ENCODE measurements at places on chromosomes 2 and 18.

- DNase-seq, result no peak
Observed at GRCh38 chr2:138474100-138474825, 27.3 kb upstream of the SPOPL start.

- DNase-seq, result no peak
Observed at GRCh38 chr2:154455866-154456265, 242.6 kb upstream of the KCNJ3 start.

DNA sequence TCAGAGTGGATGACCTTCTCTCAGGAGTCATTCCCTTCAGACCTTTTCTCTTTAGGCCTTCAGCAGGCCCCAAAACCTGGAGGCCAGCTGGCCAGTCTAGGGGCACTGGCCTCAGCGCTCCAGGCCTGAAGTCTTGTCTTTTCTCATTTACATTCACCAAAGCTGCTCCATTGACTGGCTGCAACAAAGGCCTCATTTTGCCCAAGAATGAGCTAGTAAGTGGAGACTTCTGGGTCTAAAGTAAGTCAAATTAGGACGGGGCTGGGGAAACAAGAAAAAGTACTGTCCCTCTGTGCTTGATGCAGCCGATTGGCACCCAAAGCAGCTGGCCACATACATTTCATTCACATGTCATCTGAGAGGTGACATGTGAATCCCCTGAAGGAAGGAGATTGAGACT lies 83.8 kb upstream of the RIOK3 start:
- no peak for DNase-seq

GRCh38 chr2:126858991-126859390 lies 39.7 kb upstream of the TEX51 start:
- no peak for DNase-seq

GRCh38 chr2:23312996-23313606 lies 71.9 kb upstream of the KLHL29 start:
- DNase-seq, result no peak

DNA sequence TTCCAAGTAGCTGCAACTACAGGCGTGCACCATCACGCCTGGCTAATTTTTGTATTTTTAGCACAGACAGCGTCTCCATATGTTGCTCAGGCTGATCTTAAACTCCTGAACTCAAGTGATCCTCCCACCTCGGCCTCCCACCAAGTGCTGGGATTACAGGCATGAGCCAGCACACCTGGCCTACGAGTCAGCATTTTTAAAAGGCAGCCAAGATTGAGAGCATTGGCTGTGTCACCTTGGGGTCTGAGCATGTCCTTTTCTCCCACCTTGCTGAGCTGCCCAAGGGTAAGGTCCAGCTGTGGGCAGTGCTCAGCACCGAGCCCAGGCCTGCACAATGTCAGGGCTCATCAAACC lies 142.8 kb upstream of the LMAN1 start:
- DNase-seq, result no peak

DNA sequence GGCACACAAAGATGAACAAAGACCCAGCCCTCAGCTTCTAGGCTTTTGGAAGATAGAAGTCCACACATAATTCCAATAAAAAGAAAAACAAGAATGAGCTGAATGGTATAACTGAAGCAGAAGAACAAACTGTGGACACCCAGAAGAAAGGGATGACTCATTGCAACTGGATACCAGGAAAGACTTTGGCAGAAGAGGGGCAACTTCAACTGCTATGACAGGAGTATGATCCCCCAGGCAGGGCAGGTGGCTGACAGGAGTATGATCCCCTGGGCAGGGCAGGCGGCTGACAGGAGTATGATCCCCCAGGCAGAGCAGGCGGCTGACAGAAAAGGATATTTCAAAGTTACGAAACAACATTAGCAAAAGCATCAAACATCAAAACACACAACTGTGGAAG lies 21.6 kb downstream of the PID1 start:
- no peak for DNase-seq

DNA sequence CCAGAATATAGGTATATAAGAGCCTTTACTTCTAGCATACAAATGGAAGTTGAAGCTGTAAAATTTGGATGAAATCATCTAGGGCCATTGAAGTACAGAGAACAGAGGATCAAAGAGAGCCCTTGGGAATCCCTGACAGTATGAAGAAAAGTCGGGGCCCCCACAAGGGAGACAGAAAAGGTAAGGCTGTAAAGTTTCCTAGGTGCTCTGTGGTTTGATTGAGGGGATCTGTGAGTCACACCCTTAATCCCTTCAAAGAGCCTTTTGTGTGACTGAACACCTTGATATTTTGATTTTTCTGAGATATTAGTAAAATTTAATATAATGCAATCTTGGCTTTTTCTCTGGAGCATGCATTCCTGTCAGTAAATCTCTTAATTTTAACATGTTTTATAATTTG lies 961.7 kb upstream of the TMEFF2 start:
- no peak for DNase-seq

- no peak for DNase-seq
Observed at GRCh38 chr2:239917125-239917956, 107.8 kb downstream of the NDUFA10 start.

DNA sequence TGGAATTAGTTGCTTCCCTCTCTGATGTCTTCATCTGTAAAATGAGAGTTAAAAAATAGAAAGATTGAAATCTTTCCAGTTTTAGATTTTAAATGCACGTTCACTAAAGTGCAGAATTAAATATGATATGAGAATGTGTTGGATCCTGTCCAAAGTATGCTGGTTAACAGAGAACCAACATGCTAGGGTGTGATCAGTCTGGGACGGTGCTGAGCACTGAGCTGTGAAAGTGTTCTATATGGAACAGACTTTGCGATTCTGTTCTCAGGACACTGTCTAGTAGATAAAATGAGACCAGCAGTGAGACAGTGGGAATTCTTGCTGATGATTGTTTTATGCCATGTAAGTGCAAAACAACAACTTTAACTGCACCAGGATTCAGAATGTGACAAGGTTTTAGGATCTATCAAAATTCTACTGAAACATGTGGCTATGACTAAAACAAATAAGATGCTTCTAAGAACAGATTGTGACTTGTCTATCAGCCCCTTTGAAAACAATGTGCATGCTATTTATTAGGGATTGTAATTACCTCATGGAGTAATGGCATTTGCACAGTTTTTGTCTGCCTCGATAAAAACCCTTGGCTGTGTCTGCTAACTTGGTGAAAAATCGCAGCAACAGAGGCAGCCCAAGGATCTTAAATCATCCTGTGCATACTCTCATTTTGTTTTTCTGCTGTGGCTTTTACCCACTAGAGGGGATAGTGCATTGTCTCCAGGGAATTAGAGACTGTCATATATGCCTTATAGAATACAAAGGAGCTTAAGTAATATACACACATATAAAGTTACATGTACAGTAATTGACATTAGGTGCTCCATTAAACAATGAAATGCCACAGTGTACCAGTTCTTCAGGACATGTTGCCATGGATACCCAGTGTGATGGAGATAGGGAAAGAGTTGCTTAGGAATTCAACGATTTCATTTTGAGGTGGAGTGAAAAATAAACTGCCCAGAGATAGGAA lies 55.1 kb downstream of the MAP3K20 start:
- DNase-seq, result no peak

DNA sequence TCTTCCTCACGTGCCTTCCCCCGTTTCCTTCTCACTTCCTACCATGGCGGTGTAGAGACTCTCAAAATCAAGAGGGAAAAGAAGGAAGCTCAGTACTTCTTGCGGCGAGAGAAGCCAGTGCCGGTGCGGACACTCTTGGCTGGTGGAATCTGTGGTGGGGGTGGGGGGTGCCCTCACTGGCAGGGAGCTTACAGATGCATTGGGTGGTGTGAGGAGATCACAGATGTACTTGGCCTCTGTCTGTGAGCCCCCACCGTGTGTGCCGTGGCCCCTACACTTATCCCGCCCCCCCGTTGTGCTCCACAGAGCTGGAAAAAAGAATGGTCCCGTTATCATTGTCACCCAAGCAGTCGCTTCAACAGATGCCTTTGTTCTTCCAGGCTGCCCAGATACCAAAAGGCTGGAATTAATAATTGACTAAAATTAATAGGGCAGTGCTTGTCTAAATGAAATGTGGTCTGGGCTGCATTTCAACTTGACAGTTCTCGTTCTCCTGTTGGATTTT lies 79.8 kb downstream of the VAPA start:
- DNase-seq, result no peak

GRCh38 chr2:44522846-44523245 lies 161.1 kb downstream of the CAMKMT start:
- DNase-seq, result no peak

DNA sequence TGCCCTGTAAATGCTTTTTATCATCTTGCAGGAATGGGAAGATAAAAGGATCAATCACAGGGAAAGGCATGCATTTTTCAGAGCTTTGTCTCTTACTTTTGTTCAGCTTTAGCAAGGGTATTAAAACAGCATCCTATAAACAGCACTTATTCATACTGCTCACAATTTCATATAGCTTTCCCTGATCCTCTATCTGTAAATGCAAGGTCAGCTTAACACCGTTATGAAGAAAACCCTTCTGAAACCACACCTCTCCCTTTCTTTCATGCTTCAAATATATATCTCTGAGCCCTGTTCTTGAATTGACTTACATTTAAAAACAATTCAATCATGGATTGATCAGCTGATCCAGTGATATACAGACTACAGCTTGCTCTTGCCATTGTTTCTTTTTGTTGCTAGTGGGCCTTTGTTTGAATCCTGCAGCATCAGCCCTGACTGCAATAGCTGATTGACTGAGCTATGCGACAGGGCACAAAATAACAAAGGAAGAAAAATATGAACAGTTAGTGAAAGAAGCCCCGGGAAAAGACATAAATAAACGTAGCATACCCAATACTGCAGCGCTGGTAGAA lies 795.5 kb upstream of the CDH2 start:
- no peak for DNase-seq

DNA sequence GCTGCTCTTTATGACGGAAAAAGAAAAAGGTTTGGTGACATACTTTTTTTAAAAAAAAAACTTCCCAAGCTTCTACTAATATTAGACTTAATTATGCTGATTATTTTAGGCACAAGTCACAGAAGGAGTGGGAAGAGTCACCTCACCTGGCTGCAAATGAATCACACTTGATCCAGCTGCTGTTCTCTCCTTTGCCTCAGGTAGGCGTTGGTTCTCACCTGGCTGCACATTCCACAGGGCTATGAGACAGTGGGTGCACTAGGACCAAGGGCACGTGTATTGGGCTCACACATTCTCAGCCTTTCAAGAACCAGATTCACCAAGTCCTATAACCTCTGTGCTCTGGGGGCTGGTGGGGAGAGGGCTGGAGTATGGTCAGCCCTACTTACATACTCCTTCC lies 93.3 kb downstream of the TGFA start:
- no peak for DNase-seq

DNA sequence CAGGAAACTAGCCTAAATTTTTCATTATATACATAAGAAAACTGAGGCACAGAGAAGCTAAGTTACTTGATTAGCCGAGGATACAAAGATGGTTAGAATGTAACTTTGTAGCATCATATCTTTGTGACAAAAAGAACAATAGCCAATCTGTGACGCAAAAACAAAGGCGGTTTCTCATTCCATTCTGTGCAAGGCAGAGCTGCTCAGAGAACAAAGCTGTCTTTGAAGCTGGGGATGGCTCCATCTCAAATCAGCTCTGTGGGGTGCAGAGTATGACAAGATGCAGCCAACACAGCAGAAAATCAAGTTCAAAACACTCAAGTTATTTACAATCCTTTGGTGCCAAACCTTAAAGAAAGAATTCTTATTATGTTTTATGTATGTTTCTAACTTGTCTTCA lies 81.9 kb upstream of the VWC2L start:
- DNase-seq, result peak; percentile 27

GRCh38 chr18:6150430-6150829 lies 255.1 kb upstream of the TMEM200C start:
- no peak for DNase-seq

GRCh38 chr2:236169741-236170589 lies 1.8 kb upstream of the GBX2 start:
- no peak for DNase-seq

DNA sequence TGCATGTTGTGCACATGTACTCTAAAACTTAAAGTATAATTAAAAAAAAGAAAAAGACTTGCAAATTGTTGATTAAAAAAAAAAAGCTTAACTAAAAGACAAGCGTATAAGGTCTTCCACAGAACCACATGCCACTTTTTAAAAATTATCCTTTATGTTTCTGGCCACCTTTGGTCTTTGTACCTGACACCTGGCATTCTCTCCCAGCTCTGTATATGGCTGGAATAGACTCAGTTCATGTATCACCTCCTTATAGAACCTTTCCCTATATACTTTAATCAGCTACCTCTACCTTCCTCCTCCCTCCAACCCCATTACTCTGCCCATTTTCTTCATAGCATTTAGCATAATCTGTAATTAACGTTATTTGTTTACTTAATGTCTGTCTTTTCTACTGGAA lies 32.6 kb downstream of the HYCC2 start:
- DNase-seq, result no peak

DNA sequence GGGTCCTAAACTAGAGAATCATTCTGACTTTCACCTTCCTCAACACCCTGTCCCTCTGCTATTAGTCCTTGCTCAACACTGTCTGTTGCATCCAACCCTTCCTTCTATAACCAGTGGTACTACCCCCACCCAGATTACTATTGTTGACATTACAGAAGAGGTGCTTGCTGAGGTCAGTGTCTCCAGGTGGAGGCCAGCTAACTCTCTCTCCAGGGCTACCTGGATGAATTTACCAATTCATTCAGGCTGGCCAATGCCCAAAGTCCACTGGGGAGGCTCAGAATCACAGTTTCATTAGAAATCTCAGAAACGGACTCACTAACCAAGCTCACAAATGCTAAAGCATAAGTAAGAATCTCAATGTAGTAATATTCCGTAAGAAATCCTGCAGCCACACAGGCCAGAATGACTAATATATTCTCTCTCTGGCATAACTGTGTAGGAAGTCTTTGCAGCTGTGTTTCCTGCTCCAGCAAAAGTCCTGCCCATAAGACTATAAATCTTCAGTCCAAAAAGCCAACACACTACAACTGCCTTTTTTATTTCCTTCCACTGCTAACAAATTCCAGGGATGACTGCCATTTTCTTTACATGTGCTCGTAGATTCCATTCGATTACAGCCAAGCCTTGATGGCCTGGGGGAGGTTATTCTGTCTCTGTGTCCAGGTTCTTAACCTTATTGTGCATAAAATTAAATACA lies 10.0 kb upstream of the TTR start:
- no peak for DNase-seq

- DNase-seq, result no peak
Observed at GRCh38 chr2:24740142-24740541, 53.0 kb downstream of the PTRHD1 start.

DNA sequence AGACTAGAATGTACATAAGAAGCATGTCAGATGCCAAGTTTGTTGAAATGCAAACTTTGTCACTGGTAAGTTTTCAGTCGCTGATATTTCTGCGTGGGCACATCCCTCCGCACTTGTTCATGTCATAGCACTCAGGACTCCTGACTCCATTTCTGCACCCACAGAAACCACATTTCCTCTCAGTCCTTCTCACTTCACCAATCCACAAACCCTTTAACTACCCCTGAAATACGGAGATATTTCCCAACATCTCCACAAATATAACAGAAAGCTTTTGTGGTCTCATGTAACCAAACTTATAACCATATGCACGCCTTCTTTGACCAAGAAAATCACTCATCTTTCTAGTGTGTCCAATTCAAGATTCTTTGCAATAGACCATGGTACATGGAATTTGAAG lies 276.9 kb upstream of the ERBB4 start:
- DNase-seq, result no peak

Measured in anterior cingulate cortex (tissue), 58 donors.